ENCODE measurements at places on chromosomes 11 and 22. TPM values are rescaled to one million over a fixed set of nuclear protein-coding genes. Genes with fewer than 3 reads are reported as not detected.

- DNase-seq: no peak
These were observed 944 bp downstream of the C11orf86 start for GRCh38 chr11:66976028-66976467.

DNA sequence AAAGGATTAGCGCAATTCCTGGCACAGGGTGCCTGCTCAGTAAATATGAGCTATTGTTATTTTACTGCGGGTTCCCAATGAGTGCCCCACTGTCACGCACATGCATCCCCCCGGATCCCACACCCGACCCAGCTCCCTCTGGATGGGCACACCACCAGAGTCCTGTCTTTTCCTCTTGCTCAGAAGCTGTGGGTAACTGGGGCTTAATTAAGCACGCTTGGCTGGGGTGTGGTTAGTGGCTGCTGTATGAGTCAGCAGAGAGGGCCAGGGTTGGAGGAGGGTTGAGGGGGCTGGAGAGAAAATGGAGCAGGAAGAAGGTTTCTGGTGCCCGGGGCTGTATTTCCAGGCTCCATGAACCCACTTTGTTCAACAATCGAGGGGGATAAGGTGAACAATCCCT lies 30.3 kb upstream of the NECTIN1 start:
- peak; percentile 36 for DNase-seq

DNA sequence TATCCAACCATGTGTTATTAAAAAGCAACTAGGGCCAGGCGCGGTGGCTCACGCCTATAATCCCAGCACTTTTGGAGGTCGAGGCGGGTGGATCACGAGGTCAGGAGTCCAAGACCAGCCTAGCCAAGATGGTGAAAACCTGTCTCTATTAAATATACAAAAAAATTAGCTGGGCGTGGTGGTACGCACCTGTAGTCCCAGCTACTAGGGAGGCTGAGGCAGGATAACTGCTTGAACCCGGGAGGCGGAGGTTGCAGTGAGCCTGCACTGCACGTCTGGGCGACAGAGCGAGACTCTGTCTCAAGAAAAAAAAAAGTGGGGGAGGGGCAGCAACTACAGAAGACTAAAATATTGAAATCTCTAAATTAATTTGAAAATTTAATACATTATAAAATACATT lies 18.4 kb downstream of the CHORDC1 start:
- no peak for DNase-seq

- no peak for DNase-seq
These were observed 14.9 kb downstream of the TBCEL start for GRCh38 chr11:121038648-121039409.

- no peak for DNase-seq
These were observed 35.8 kb upstream of the CBX6 start for GRCh38 chr22:38907767-38908166.

The KIAA1671 gene
- 10.7 TPM for total RNA-seq
